Activated CD4-positive, alpha-beta memory T cell treated with anti-CD3 and anti-CD28 coated beads, Interleukin-2, amount 10 ng/mL, durations not matched to agents 7 days and 5 days (primary cell): ENCODE measurements at places on chromosomes 13 and 19.

- DNase-seq = no peak
These were observed 2139.9 kb downstream of the PCDH9 start for GRCh38 chr13:65090186-65090585.

- no peak for DNase-seq
These were observed 17.0 kb upstream of the PIK3R2 start for GRCh38 chr19:18135712-18136584.

DNA sequence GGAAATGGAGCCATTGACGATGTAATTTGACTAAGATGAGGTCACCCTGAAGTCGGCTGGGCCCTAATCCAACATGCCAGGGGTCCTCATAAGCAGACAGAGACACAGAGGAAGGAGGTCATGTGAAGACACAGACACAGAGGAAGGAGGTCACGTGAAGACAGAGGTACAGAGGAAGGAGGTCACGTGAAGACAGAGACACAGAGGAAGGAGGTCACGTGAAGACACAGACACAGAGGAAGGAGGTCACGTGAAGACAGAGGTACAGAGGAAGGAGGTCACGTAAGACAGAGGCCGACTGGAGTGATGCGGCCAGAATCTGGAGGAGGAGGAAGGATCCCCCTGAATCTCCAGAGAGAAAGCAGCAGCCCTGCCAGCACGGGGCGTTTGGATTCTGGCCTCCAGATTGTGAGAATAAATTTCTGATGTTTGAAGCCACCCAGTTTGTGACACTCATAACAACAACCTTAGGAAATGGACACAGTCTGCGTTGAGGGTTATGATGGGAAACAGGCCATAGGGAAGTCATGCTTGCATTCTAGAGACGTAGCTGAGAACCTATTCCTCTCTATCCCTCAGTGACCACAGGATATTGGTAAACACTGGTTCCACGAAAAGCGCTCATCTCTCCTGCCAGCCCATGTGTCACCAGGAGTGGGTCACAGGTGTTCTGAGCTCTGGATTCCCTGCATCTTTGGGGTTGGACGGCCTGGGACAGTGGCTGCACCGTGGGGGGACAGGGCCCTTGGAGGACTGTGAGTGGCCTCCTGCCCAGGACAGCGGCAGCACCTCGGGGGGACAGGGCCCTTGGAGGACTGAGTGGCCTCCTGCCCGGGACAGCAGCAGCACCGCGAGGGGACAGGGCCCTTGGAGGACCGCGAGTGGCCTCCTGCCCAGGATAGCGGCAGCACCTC, 108.5 kb downstream of the SOX1 start:
- no peak for DNase-seq

DNA sequence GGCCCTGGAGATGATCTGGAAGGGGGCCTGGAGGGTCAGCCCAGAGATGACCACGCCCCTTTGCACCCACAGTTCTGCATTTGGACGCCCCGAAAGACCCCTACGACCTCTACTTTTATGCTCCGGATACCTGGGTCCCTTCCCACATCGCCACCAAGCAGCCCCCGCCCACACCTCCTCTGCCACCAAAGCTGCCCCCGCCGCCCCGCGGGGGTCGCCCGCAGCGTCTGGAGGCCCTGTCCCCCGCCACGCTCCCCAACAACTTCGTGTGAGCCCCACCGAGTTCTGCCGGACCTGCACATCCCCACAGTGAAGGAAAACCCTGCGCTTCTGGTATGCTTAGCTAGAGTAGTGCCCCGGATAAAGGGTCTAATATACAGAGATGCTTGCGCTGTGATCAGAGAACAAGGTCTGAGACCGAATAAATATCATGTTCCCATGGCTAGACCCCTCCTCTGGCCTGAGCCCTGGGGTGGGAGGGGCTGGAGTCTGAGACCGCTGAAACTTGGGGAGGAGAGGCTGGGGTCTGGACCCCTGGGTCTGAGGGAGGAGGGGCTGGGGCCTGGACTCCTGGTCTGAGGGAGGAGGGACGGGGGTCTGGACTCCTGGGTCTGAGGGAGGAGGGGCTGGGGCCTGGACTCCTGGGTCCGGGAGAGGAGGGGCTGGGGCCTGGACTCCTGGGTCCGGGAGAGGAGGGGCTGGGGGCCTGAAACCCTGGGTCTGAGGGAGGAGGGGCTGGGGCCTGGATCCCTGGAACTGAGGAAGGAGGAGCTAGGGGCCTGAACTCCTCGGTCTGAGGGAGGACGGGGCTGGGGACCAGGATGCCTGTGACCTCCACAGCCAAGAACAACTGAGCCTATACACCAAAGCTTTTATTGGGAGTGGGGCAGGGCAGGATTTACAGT, 3.6 kb downstream of the GFY start:
- no peak for DNase-seq

- no peak for DNase-seq
These were observed 295.0 kb downstream of the LMO7 start for GRCh38 chr13:75931116-75931515.

DNA sequence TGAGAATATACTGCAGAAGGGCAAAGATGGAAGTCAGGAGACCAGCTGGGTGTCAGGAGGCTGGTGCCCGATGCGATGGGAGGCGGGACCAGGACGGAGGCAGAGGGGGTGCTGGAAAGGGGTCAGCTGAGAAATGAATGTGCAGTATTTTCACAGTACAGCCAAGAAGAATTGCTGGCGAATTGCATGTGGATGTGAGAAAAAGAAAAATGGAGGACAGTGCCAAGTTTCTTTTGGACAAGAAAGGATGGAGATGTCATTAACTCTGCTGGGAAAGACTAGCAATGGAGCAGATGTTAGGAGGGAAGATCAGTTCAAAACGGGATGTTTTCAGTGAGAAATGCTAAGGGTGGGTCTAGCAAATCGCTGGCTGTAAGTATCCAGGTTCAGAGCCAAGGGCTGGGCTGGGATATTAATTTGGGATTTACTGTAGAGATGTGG, 7.0 kb downstream of the CRYL1 start:
- no peak for DNase-seq

DNA sequence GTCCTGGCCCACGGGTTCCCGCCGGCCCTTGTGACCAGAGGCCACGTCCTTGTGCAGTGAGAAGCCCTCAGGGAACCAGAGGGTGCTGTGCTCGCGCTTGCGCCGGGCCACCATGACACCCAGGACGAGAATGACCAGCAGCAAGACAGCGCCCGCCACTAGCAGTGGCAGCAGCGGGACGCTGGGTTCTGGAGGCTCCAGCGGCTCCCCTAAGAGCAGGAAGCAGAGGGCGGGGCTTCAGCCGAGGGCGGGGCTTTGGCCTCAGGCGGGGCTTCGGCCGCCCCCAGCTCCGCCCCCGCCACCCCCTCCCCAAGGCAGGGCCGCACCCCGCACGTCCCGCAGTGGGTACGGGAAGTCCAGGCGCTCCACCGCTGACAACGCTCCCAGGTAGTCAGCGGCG, 30.4 kb downstream of the NOTCH3 start:
- no peak for DNase-seq

DNA sequence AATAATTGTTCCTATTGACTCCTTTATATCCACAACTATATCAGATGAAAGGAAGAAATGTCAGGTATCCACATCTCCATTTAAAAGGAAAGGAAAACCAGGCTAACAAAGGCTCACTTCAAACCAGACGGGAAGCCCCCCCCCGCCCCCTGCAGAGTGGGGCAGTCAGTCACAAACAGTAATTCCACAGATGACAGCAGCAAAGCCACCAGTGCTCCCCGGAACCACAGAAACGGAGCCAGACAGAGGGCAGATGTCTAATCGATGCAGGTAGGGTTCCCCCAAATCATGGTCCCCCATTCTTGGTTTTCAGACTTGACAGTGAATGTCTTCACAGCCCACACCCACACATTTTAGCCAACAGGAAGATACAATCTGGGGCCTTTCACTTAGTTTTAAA, 100.8 kb downstream of the STK24 start:
- peak; percentile 75 for DNase-seq

DNA sequence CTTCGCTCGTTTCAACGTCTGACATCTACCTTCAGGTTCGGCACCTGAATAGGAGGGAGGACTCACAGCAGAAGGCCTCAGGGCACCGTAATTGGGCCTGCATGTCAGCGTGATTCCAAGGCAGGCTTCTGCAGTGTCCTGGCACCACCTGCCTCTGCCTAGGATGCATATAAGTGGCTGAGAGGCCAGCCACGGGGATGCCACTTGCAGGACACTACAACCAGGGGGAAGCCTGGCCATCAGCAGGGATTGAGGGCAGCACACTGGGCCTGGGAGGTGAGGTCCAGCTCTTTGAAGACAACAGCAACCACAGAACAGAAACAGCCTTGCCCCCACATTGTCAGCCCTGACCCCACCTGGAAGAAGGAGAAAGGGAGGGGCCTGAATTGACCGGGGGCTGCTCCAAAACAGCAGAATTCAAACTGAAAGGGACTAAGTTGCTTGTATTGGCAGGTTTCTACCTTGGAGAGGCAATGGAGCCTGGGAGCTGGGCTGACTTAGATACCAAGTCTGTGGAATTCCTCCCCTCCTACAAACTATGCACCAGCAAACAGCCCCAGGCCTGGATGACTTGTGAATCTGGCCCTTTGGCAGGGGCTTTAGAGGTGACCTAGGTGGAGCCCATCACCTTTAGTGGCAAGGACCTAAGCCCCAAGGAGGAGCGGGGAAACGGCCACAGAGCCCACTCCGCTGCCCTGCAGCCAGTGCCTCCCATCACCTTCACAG, 34.1 kb upstream of the POMP start:
- no peak for DNase-seq

GRCh38 chr13:28503182-28503967, 8.4 kb upstream of the FLT1 start:
- DNase-seq = no peak

DNA sequence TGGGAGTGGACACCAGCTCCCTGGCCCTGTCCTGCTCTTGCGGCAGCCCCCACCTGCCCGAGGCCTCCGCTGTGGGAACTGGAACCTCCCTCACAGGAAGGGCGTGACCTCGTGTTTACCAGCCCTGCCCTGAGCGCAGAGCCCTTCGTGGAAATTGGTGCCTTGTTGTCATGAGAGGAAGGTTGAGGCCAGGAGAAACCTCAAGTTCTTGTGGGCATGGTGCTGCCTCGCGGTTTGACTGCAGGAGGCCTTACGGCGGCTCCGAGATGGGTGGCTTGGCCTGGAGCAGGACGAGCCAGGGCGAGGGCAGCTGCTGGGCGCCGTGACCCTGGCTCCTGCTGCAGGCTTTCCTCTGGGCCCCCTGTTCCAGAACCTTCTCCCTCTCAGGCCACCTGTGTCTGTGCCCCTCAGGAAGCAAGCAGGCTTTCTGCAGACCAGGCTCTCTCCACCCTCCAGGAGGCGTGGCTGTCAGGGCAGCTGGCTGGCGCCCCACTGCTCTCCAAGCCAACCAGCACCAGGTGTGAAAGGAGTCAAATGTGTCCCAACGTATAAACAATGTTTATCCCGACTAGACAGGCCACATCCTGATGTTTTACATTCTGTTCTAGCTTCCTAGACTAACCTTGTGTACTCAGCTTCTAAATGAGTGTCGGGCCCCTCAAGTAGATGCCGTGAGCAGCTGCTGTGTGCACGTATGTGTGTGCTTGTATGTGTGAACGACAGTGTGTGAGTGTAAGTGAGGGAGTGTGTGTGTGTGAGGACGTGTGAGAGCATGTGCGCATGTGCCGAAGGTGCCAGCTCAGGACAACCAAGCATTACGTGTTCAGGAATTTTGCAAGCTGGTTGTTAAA, 10.4 kb upstream of the RASA3 start:
- peak; percentile 92 for DNase-seq

DNA sequence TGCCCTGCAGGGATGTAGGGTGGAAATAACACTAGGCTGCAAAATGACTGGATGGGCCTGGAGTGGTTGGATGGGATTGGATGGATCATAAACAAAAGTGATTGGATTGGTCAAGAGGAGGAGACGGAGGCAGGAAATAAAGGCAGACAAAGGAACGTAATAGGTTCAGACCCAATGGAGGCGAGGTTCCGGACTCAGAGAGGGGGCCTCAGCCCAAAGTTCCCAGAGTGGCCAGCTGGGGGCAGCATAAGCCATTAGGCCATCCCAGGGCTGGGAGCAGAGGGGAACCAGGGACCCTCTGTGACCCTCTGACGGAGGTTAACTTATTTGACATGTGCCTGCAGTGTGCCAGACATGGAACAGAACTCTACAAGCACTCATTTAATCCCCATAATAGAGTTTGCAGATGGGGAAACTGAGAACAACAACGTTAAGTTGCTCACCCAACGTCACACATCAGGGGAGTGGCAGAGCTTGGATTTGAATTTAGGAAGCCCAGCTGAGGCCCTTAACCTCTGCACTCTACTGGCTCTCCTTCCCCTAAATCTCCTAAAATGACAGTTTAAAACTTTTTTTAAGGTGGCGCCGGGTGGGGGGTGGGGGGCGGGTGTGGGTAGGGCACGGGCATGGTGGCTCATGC, 15.3 kb upstream of the MAP1S start:
- DNase-seq = peak; percentile 74

DNA sequence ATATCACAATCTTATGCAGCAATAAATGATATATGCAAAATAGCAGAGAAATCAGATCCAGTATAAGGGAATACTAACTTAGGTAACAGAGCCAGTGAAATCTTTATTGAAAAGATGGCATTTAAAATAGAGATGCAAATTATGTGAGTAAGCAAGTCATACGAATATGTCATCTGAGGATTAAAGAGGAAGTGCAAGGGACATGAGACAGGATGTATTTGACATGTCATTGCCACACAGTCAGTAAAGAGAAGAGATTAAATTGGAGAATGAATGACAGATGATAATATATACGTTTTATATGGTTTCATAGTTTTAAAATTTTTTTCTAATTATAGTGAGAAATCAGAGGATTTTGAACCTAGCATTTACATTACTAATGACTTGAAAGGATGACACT, 426.4 kb downstream of the SLITRK5 start:
- DNase-seq = no peak

DNA sequence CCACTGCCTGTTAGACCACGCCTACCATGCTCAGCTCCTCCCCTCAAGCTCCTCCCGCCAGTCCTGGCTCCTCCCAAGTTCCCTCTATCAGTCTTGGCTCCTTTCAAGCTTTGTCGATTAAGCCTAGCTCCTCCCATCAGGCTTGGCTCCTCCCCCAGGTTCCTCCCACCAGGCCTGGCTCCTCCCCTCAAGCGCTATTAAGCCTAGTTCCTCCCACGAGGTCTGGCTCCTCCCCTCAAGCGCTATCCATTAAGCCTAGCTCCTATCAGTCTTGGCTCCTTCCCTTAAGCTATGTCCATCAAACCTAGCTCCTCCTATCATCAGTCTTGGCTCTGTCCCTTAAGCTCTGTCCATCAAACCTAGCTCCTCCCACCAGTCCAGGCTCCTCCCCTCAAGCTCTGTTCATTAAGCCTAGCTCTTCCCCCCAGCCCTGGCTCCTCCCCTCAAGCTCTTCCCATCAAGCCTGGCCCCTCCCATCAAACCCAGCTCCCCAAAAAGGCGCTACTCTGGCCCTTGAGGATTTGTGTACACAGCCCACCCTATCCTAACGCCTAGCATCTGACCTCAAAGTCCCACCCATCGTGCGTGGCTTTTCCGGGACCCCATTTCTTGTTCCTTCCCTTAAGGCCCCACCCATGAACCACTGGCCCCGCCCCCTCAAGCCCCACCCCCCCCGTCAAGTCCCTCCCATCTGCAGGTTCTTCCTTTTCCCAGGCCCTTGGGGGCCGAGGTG, 10.0 kb downstream of the CAMSAP3 start:
- DNase-seq = peak; percentile 35

GRCh38 chr13:29545988-29546387, 49.5 kb downstream of the SLC7A1 start:
- DNase-seq = no peak
